ENCODE measurements at places on chromosomes 1 and 21.

DNA sequence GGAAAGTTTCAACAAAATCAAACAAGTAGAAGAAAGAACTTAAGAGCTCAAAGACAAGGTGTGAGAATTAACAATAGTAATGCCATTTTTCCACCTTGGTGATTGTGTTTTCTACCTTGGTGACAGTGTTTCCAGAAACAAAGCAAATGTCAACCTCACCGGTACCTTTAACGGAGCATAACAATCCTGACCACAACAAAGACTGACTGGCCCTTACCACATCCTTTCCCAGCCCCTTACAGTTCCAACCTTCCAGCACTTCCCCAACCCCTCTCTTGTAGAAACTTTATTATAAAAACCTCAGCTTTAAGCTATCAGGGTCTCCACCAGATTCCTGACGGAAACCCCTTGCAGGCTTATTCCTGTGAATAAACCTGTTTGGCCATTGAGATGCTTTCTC lies 16.7 kb downstream of the STYXL2 start:
- peak; percentile 44 for DNase-seq

GRCh38 chr1:55428944-55429931 lies 214.1 kb upstream of the USP24 start:
- peak; percentile 69 for DNase-seq

- DNase-seq = no peak
Observed at GRCh38 chr1:213976665-213977485, 10.9 kb upstream of the PROX1 start.

- DNase-seq = no peak
Observed at GRCh38 chr21:46474382-46474781, 15.7 kb downstream of the DIP2A start.

DNA sequence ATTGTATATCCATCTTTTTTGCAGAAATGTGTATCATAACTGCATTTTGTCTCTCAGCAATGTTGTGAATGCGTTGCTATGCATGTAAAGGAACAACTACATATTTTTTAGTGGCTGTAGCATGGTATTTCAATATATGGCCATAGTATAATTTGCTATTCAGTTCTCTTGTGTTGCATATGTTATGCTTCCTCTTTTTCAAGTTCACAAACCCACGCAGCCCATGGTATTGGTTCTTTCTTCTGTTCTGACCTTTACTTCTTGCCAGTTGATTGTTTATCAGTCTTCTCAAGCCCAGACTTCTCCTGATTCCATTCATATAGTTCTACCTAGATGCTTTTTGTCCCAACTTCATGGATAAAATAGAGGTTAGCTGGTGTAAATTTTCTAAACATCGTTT lies 6.1 kb downstream of the SLC22A15 start:
- no peak for DNase-seq

GRCh38 chr1:45200435-45200834 lies 6.0 kb downstream of the ZSWIM5 start:
- no peak for DNase-seq

DNA sequence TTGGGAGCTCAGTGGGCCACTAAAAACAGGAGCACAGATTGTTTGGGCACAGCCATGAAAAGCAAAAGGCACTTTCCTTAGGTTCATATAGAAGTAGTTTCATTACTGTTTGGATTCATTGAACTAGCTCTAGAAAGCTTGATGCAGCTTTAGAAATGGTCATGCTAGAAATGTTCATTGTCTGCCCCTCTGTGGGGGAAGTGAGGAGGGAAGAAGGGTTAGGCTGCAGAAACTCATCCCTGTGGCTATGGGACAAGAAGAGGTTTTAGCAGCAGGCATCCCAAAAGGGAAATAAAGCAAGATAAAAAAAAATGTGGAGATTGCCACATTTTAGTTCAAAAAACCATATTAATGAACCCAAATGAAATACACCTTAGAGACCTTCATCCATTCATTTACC lies 359.6 kb upstream of the PTBP2 start:
- no peak for DNase-seq

- peak; percentile 63 for DNase-seq
Observed at GRCh38 chr1:224621813-224622682, 5.9 kb downstream of the CNIH3 start.

- no peak for DNase-seq
Observed at GRCh38 chr1:183339556-183340167, 78.5 kb downstream of the NMNAT2 start.

- DNase-seq = no peak
Observed at GRCh38 chr1:164163289-164163849, 395.6 kb upstream of the PBX1 start.

GRCh38 chr1:212242288-212242984 lies 42.8 kb upstream of the PPP2R5A start:
- DNase-seq = peak; percentile 48

GRCh38 chr1:17503146-17503545 lies 36.4 kb upstream of the ARHGEF10L start:
- DNase-seq = no peak

All from stomach (tissue), 19 donors.